ENCODE measurements at places on chromosomes 4 and X.

DNA sequence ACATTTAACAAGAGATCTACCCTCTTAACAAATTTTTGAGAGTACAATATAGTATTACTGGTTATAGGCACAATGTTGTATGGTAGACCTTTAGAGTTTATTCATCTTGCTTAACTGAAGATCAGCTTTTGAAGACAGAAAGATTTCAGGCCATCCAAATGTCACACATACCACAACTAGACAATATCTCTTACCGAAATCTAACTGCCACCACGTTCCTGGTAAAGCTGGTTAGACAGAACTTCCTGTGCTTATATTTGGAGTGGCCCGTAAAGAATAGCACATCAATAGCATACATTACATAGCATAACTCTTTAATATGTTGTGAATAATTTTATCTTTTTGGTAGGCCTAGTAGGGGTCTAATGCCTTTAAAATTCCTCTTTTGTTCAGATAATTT is 29.8 kb upstream of the ARHGEF6 start:
- DNase-seq, result no peak

DNA sequence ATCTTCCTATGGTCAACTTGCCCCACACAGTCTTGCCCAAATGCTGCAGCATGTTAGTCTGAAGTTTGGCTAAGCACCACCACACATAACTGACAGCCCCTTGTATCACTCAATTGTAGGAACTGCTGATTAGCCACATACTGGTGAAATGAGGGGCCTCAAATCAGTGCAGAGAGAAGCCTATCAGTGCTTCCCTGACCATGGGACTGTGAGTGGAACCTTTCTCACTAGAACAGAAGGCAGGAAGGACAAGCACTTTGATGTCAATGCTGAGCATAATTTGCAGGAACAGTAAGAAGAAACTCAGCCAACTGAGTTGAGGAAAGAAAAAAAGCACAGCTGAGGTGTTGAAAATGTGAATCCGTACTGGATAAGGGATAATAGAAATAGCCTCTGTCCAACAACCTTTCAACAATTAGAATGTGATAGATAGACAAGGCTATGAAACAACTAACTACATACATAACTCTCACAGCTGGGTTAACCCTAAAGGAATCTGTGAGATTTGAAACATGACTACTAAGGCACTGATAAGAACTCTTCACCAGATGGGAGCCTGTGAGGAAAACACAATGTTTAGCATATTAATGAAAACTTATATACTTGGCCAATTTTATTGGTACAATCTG is 136.6 kb upstream of the SH3RF1 start:
- DNase-seq, result no peak

DNA sequence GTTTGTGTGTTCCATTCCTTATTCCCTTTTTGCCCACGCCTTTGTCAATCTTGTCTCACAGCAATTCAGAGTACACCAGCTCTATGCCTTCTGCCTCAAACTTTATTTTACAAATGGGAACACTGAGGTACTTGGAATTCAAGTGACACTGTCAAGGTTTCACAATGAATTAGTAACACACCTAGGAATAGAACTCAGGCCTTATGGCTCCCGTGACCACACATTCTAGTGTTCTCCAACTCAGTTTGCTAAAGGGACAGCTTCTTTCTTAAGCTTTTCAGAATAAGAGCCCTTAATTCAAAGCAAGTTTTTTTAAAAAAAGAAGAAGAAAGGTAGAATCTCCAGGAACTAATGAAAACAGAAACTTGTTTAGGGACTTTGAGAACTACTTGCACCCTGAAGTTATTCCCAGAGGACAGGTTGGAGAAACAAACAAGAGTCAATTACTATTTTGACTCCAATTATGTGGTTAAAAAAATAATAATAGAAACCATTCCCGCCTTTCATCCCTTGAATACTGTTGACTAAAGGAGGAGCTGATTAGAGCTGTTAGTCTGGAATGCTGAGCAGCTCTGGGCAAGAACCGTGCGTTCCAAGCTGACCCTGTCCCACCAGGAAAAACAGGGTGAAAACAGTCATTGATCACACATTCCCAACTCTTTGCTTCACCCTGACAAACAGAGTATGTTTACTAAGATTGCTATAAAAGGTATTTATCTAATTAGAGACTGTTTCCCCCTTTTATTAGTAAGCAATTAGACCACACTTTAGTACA is 408.8 kb upstream of the CNKSR2 start:
- no peak for DNase-seq

GRCh38 chr4:116064331-116064730 is 950.9 kb upstream of the NDST4 start:
- DNase-seq, result no peak

DNA sequence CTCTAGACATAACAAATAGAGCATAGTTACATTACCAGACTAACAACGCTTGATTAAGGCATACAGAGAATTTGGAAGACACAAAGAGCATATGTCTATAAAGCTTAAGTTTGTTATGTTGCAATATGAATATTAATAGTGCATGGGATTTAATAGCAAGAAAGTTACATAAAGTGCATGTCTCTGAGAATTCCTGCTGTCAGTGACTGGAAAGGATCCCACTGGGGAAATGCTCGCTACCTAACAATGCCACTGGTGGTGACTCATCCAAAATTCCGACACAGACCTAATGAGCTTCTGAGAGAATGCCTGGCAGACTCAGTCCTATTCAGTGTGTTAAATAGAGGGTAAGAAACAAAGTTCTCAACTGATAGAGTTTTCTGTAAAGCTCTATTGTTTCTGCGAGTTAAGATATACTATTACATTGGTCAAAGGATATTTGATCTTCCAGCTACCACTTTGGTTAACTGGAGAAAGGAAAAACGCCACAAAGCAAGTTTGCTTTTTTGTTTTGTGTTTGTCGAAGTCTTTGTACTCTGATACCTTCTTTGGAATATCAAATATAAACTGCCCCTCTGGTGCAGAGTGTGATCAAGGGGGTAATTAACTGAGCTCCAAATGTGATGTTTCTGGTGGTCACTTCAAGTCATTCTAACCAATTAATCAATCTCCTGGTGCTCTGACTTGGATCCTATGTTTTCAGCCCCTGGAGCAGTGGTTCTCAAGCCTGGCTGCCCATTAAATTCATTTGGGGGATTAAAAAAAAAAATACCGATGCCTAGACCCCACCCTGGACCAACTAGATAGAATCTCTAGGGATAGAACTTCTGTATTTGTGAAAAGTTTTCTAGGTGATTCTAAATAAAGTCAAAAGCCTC is 107.9 kb downstream of the PALLD start:
- DNase-seq, result no peak

DNA sequence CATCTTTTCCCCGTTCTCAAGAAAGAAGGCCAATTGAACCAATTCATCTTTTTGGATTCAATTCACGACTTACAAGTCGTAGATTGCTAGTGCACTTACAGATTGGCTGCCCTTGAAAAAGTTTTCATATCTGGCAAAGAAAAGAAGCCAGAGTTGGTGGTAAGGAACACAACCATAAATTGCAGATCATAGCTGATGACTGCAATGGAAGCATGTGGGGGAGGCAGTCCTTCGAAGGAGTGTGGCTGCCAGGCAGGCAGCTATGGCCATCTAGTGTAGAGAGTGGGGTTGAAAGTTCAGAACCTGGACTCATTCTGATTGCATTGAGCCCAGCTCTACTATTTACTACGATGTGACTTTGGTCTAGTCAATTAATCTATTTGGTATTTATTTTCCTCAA is 4.5 kb downstream of the GPM6A start:
- DNase-seq, result no peak

DNA sequence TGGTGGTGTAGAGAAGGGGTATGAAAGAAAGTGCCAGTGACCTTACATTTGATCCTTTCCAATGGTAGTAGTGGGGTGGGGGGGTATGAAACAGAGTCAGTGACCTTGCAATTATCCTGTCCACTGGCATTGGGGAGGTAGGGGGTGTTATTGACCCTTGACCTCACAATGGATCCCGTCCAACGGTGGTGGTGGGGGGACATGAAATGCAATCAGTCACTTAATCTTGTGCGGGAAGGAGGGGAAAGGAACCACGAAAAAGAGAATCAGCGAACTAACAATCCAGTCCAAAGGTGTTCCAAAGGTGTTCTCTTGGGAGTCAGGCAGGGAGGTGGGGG is 619 bp upstream of the PDK3 start:
- DNase-seq, result no peak

DNA sequence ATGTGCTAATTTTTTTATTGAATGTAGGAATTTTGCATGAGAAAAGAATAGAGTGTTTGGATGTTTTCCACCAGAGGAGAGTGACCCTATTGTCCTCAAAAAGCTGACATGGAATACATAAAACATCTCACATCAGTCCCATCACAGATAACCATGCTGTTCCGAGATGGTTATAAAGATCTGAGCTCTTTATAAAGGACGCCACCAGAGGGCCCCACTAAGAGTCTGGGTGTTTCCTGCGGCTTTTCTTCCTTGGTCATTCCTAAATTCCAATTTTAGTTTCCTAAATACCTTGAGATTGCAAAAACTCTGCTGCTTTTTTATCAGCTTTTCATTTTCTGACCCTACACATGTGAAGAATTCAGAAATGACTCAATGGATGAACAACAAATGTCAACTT is 504.5 kb upstream of the FRG1 start:
- no peak for DNase-seq

DNA sequence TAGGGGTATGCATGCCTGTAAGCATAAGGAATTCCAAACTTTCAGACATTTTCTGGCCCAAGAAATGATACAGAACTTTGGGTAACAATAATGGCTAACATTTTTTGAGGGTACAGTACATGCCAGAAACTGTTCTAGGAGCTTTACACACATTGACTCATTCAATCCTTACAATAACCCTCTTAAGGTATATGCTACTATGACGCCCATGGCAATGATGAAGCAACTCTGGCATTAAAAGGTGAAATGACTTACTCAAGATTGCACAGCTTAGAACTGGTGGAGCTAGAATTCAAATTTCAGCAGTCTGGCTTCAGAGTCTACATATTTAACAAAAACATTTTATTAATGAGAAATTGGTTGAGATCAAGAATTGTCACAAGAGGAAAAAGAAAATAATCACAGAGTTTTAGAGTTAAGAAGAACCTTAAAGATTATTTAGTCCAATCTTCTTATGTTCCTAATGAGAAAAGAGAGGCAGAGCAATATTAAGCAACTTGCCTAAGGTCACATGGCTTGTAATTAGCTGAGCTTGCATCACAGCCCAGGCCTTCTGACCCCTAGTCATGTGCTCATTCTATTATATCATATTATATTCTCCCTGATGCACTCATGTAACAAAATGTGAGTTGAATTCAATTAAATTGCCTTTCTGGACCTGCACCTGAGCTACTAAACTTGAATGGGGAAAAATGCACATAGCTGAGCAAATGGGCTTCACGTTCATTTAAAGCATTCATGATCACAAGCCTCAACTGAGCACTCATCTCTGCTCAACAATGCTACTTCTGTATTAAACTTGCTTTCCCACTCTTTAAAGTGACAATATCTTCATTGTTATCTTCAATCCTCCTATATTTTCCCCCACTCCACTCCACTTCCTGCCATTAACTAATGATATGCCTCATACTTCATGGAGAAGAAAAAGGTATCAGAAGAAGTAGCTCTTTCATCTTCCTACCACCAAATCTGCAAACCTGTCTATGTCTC is 73.2 kb downstream of the ENOX2 start:
- no peak for DNase-seq

GRCh38 chrX:51437521-51437920 is 58.9 kb downstream of the NUDT11 start:
- no peak for DNase-seq

GRCh38 chr4:121706595-121707021 is 9.8 kb upstream of the ANXA5 start:
- peak; percentile 65 for DNase-seq

GRCh38 chr4:175143116-175143515 is 225.0 kb downstream of the ADAM29 start:
- DNase-seq, result no peak

- no peak for DNase-seq
These were observed 46.0 kb upstream of the NFKB1 start for GRCh38 chr4:102454981-102455685.

DNA sequence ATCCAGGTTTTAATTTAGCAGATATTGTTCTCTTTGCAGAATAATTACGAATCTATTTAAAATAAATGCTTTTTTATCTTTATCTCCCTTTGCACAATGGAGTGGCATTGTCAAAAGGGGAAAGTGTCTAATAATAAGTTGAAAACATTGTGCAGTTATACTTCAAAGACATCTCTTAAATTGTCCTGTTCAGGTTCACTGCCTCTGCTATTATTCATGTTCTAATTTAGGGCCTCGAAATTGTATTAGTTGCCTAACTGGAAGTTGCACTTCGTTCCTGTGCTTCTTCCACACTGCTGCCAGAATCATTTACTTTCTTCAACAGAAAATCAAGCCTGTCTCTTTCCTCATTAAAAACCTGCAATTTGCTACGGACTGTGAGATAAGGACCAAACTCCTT is 150.5 kb upstream of the SPRY1 start:
- DNase-seq, result no peak

GRCh38 chrX:75154871-75155270 is 1.2 kb downstream of the ABCB7 start:
- no peak for DNase-seq

GRCh38 chr4:143085224-143085623 is 99.5 kb upstream of the USP38 start:
- no peak for DNase-seq

- no peak for DNase-seq
These were observed 23.3 kb upstream of the ANXA5 start for GRCh38 chr4:121720109-121720508.

DNA sequence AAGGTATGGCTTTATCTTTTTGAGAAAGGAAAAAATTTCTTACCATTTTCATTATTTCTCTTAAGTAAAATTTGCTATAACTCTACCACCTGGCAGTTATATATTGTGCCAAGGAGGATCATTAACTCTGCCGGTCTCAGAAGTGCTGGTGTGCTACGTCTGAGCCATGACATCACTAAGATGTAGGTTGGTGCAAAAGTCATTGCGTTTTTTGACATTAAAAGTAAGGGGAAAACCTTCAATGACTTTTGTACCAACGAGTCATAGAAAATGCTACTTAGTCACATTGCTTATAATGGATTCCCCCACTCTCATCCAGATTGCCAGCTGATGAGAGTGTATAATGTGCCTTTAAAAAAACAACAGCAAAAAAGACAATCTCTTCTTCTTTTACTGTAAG is 569.1 kb upstream of the GALNT7 start:
- no peak for DNase-seq

- DNase-seq, result no peak
These were observed 10.4 kb upstream of the DCLK2 start for GRCh38 chr4:150067859-150068258.

DNA sequence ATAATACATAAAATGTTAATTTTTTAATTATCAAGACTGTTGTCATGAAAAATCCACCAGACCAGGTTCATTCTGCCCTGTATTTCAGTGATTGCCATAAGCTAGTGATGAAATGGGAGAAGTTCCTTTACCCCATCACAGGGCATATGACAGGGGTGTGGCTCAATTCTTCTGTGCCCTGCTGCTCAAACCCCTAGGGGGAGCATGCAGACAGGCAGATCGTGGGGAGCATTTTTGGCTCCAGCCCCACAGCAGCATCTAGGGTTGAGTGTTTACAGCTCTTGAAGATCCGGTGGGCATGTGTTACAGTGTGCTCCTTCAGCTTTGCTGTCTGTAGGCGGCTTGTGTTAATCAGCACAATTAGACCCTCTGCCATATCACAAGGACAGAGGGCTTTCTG is 700.7 kb downstream of the PCDH18 start:
- no peak for DNase-seq

GRCh38 chrX:30308263-30309138 is 689 bp downstream of the NR0B1 start:
- no peak for DNase-seq
